ENCODE measurements at places on chromosomes 2 and 18.

DNA sequence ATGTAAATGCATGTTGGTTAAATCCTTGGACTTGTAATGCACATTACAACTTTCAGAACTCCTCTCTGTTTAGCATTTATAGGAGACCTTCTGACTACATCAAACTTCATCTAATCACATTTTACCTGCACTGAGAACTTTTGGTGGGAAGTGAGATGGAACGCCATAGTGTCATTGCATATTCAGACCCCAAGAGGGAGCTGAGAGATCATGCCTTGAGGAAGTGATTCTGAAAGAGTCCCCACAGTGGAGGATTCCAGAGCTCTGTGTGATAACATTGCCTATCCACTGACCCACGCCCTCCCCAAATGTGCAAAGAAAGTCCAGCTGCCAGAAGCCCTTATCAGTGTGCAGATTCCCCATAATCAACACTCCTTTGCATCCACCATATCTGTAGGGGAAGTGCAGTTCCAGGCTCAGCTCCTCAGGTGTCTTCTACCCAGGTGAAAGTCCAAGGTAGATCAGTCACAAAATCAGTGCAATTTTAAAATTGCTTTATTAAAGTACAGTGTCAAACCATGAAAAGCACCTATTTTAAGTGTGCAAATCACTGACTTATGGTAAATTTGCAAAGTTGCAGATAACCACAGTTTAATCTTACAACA lies 212.4 kb downstream of the RPIA start:
- peak; percentile 84 for ATAC-seq

GRCh38 chr2:32436150-32436549 lies 79.3 kb downstream of the BIRC6 start:
- no peak for ATAC-seq

GRCh38 chr2:84924173-84925106 lies 19.0 kb downstream of the TMSB10 start:
- ATAC-seq: no peak

- no peak for ATAC-seq
Observed at GRCh38 chr2:232929303-232930058, 59.4 kb downstream of the SNORC start.

DNA sequence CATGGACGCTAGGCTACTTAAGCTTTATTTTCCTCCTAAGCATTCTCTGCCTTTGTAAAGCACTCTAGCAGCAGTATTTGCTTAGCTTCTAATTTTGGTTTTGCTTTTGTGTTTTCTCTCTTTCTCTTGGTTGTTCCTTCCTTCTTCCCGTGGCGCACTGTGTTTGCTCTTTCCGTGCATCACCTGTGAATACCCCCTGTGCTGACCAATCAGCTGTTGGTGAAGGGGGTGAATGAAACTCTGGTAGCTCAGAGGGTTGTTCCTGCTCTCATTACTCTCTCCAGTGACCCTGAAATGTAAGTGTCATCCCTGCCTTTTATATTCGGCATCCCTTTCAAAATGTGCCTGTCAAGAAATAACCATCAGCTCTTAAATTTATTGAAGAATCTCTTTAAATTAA lies 45.5 kb upstream of the TNFRSF11A start:
- no peak for ATAC-seq

DNA sequence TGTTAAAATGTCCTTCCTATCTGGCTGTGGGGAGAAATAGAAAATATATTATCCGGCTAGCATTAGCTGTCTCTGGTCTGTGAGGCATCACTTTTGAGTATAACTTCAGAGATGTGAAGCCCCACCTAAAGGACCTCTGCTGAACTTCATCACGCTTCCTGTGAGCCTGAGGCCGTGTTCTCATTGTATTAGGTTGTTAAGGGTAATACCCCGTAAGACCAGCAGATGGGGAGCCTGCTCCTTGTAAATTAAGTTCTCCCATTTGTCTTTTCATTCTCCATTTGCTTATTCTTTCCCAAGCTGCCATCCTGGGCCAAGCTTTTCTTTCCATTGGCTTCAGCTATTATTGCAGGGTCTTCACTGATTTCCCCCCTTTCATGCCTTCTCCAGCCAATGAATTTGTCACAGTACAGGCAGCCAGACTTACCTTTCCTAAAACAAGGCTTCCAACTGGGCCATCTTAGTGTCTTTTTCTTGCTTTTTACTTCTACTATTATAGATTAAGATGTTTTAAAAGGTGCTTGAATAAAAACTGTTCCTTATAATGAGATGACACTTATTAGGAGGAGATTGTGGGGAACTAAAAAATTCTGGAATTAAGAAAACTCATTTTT lies 12.4 kb downstream of the NIF3L1 start:
- peak; percentile 97 for ATAC-seq

- ATAC-seq: no peak
Observed at GRCh38 chr2:63701406-63701805, 112.6 kb downstream of the MDH1 start.

DNA sequence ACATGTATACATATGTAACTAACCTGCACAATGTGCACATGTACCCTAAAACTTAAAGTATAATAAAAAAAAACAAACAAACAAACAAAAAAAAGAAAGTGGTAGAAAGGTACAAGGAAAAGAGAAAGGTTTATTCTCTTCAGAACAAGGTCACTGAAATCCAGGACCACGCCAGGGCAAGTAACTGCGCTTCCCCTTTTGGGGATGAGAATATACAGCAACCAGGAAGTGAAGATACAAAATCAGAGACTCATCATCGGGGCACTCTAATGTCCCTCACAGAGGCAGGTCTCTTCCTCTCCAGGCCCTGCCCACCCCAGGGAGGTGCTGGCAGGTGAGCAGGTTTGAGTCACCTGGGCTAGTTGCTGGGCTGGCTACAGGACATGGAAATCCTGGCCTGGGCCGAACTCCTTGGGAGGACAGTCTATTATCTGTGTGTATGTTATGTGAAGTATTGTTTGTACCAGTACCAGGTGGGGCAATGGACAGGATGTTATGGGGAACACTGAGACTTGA lies 100.4 kb upstream of the GPR45 start:
- no peak for ATAC-seq

GRCh38 chr2:43397411-43397810 lies 171.0 kb upstream of the ZFP36L2 start:
- ATAC-seq: no peak

GRCh38 chr2:37849911-37850310 lies 75.2 kb upstream of the RMDN2 start:
- no peak for ATAC-seq

DNA sequence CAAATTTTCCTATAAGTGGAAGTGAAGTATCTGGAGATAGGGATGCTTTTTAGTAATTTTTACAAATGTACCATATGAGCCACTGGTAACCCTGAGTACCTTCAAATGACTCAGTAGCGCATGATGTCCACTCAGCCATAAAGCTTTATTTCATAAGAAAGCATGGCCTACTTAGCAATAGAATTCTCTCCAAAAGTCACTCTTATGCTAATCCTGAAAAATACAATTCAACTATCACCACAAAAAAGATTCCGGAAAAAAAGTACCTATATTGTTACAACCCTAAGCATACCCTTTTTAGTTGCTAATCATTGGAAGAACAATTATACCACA lies 732.2 kb downstream of the SOCS6 start:
- no peak for ATAC-seq

GRCh38 chr2:148298196-148298595 lies 277.3 kb downstream of the MBD5 start:
- no peak for ATAC-seq

- peak; percentile 51 for ATAC-seq
Observed at GRCh38 chr18:3998698-3999333, 456.3 kb downstream of the DLGAP1 start.

- no peak for ATAC-seq
Observed at GRCh38 chr2:11121099-11121822, 34.0 kb upstream of the SLC66A3 start.

GRCh38 chr18:56269958-56270357 lies 368.4 kb downstream of the TXNL1 start:
- ATAC-seq: no peak

DNA sequence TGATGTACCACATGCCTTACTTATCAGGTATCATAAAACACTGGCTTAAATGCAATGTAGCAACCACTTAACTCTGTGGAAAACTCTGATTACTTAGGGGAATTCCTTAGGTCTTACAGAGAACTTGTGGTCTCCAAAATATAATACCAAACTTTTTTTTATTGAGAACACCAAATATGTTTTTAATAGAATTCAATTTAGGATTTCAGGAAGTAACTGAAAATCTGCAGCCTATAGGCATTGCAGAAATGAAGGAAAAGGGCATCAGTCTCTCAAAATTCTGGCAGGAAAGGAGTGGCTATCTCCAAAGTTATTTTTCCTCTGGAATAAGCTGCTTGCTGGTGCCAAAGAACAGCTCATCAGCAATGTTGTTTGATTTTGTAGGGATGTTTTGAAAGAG lies 105.3 kb upstream of the UGP2 start:
- peak; percentile 72 for ATAC-seq

DNA sequence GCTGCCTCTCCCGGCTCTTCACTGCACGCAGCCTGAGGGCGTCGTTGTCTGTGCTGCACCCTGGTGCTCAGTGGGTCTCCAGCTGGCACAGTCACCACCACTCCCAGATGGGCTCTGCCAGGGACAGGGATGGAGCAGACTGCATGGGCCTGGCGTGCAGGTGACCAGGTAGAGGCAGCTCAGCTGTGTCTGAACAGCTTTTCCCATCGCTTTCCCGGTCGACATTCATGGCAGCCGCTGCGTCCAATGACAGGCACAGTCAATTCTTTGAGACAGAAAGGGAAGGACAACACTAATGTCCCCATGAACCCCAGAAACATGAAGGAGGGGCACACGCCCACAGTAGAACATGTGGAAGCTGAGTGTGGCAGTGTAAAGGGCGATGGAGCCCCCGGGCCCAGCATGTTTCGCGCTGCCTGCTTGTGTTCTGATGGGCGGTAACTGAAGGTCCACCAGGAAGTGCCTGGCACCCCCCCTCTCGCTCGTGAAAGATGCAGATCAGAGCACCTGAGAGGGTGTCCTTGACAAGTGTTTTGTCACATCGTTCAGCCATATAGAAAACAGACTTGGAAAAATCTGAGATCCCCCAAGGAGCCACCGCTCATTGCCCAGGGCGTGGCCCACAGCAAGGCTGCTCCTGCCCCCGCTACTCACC lies 122.4 kb downstream of the NFATC1 start:
- no peak for ATAC-seq

DNA sequence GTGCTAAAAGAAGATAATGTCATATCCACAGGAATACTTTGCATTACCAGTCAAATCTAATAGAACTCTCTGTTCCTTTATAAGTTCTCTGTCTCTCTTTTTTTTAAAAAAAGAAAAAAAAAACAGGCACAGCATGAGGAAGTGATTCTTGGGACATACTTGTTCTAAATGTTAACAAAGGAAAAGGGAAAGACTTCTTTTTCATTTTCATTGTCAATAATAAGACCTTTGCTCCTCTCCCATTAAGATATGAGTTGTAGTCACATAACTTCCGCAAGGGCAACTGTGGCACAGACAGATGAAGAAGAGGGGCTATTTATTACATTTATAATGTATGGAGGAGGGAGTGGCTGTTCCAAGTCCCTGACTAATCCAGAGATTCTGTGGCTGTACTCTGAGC lies 4.7 kb downstream of the CD302 start:
- no peak for ATAC-seq

DNA sequence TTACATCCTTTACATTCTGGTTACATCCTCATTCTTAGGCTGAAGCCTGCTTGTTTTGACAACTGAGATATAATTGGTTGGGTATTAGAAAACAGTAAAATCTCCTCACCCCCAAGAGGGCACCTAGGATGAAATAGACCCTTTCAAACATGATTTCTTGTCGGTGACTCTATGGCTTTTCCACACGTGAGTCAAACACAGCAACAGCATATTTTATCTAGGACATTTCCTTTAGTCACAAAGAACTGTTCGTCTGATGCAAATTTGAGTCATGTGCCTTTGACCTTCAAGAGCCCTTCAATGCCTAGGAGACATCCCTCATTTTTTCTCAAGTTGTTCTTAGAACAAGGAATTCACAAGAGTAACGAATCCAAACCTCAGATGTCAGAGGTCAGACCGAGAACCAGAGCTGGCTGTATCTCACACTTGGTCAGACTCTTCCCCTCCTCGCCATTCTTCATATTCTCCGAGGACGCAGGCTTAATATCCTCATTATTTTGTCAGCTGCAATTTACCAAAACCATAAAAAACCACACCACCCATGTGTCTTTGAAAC lies 60.5 kb upstream of the ALKAL2 start:
- ATAC-seq: no peak

DNA sequence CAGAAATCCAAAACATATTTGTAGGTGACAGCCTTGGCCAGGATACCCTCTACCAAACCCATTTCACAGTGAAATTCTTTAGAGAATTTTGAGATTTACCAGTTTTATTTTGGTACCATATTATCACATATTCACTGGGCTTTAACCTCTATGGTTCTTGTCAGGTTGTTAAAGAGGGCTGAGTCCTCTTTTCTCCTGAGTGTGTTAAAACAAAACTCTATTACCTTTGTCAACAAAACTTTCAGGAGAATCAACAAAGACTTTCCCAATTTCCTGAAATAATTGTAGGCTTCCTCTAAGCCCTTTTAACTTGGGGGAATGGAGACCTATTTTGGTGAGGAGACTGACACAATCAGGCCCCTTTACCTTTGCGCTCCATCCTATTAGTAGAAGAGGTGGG lies 155.2 kb downstream of the TRABD2A start:
- no peak for ATAC-seq

- peak; percentile 89 for ATAC-seq
Observed at GRCh38 chr2:23286758-23287704, 97.9 kb upstream of the KLHL29 start.

GRCh38 chr2:224440988-224441387 lies 39.1 kb upstream of the FAM124B start:
- no peak for ATAC-seq
